ENCODE measurements at places on chromosomes 5 and 9.

- DNase-seq, result no peak
These were observed 131.1 kb upstream of the MOCS2 start for GRCh38 chr5:53240661-53241060.

GRCh38 chr5:135051872-135052271 lies 17.8 kb upstream of the PITX1 start:
- no peak for DNase-seq

DNA sequence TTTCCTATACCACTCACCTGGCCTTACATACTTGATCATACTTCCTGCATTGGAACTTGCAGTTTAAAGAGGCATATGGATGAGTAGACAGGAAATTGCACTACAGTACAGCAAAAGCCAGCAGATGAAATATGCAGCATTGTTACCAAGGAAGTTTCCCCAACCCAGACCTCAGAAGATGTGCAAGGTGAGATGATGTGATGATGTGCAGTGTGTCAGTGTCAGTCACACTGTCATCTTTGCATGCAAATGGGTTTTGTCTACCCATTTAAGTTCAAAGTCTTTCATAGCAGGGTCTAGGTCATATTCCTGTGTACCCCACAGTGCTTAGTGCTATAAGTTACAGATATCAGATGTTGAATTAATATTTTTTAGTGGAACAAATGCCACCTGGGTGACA lies 89.3 kb upstream of the CER1 start:
- DNase-seq, result no peak

DNA sequence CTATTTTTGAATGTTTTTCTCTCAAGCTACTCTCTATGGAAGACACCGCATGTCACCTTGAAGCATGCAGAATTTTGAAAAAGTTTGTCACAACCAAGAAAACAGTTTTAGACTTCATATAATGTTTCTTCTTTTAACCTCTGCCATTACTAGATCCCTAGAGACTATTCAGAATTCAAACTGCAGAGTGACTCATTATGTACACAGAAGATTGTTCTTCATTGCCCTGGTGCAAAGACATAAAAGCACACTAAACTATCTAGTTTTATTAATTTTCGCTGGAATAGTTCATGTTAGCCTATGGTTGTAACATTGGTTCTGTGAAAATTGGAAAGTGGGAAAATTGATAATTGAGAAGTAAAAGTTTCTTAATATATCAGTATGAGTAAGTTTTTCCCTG lies 18.4 kb downstream of the F2RL2 start:
- no peak for DNase-seq

DNA sequence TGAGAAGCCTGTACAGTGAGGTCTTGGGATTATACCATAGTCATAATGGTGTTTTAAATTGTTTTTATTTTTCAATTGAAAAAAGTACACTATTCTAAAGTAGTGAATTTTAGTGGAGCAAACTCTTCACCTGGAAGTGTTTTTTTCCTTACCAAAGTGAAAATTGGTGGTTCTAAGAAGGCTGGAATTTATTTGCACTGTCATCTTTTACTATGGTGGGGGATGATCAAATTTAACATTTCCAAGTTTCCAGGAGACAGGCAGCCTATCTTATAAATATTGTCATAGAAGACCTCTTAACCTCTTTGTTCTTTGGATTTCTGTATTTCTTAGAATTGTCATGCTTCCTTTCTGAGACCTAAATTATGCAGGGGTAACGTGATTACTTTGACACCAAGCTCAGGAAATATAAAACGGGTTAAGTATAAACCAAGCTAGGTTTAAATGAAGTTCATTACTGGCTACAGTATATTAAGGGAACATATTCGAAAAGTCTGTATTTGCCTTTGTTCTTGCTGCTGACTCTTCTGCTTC lies 20.2 kb downstream of the NDFIP1 start:
- DNase-seq, result no peak

DNA sequence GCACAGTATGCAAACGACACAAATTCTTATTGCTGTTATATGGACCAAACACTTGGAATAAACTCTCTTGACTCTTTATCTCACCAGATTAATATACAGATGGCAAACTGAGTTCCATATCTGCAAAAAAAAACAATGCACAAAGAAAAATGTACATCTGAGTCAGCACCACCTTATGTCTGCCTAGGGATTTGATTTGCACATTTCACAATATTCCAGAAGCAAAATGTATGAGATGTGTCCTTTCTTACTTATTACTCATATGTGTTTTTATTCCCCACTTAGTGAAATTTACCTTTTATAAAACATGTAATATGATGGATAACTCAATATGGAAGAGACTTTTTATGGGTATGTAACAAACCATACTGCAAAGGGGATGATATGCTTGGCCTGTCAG lies 236.9 kb downstream of the GLIS3 start:
- no peak for DNase-seq

DNA sequence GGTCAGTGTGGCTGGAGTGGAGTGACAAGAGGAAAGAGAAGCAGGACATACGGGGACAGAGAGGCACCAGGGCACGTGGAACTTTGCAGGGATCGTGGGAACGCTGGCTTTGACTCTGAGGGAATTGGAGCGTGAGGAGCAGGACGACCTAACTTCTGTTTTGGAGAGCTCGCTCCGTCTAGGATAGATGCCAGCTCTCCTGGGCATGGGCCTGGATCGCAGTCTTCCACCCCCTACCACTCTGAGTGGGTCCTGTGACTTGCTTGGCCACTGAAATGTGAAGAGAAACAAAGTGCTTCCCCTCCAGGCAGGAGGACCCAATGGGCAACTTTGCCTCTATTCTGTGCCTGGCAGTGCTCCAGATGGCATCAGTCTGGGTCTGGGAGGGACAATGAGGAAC lies 8.7 kb upstream of the SH3PXD2B start:
- peak; percentile 61 for DNase-seq

DNA sequence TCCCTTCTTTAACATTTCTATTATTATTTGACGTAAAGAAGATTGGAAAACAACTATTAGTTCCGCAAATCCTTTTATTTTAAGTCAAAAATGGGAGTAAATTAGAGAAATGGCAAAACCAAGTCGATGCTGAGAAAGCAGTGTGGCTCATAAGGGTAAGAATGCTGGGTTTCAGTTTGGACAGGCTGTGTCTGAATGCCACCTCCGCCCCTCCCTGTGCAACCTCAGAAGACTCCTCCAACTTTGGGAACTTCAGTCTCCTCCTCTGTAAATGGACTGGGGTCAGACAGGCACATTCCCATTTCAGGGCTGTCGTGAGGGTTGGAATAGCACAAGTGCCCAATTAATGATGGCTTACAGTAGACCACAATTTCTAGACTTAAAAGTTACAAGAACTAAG lies 154.0 kb downstream of the GABBR2 start:
- DNase-seq, result no peak

DNA sequence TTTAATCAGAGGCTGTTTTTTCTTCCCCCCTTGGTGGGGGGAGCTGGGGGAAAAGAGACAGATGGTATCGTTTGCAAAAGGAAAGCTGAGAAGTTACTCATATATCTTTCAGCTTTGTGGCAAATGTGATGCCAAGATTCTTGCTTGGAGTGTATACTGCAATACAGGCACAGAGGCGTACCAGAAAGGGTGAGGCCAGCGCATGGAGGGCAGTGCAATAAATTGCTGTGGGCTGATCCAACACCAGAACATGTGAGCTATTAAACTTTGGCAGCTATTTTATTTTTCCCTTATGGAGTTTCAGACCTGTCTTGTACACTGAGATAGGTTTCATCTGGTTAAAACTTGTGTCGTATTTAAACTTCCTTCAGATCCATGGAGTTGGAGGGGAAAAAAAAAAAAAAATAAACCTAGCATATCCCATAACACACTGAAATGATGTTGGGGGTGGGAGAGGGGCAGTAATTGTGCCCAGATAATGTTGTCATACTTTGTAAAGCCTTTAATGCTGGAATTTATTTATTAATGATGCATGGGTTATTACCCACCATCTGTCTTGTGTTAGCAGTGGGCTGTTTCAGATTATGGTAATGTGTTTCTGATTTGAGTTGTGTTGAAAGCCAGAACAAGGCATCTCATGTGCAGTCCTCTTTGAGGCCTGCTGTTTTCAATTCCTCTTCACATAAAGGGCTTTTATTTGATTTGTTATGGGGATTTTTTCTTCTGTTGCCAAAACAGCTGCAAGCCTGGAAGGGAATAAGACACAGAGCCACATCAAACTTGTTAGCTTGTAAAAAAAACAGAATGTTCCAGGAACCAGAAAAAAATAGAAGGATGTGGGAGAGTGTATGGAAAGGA lies 891.3 kb downstream of the TLE1 start:
- peak; percentile 71 for DNase-seq
